Stimulated activated CD8-positive, alpha-beta memory T cell treated with anti-CD3 and anti-CD28 coated beads, Interleukin-7, amount 100 ng/mL, for 1 hour (primary cell): ENCODE measurements at places on chromosomes 13 and 19.

GRCh38 chr19:850221-850978 lies 1.7 kb upstream of the ELANE start:
- no peak for DNase-seq

DNA sequence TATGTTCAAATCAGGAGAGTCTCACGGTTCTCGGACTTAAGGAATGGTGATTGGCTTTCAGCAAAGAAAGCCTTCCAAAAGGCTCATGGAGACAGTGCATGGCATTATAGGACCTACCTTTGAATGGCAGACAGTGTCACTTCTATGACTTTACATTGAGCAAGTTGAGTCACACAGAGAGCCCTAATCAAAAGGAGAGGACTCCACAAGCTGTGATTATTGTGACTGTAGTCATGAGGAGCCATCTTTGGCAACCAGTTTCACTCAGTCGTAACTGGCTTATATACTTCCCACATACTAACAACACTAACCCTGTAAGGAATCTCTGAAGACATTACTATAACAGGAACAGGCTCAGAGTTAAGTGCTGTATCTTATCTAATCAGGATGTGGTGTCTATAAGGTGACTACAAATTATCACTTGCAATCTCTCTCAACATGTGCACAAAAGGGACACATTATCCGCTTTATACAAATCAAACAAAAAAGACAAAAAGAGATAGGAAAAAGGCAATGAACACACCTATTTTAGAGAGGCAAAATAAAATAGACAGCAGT lies 6.1 kb downstream of the LGALS14 start:
- no peak for DNase-seq

DNA sequence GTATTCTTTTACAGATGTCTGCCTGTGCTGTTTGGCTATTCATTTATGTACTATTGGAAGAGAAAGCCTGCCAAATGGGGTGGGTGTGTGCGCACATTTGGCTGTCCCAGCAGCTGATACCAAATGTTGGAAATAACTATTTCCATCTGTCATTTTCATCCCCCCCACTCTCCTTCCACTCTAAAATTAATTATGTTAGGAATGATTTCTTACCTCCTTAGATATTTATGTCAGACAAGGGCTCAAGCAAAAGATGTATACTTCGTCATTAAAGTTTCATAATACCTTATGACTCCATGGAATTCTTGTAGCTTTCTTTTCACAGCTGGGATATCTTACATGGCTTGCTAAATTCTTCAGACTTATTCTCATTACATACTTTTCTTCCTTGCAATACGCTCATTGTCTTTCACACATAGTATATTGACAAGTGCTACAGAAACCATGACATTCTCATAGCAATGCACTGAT lies 18.6 kb downstream of the ITM2B start:
- no peak for DNase-seq

GRCh38 chr19:3665681-3666544 lies 34.4 kb downstream of the PIP5K1C start:
- peak; percentile 60 for DNase-seq

DNA sequence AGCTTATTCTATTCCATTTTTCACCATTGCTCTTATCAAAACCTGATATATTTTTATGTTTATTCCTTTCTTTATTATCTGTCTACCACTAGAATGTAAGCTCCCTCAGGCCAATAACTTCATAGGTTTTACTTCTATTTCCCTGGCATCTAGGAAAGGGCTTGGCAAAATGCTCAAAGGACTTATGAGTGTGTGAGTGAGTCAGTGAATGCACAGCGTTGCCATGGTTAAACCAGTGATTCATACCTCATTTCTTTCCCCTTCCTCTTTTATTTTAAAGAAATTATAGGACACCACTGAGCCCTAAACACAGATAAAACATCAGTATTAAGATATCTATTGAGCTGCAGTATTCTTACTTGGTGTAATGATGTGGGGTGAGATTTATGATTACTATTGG lies 162.1 kb downstream of the GPC6 start:
- no peak for DNase-seq

DNA sequence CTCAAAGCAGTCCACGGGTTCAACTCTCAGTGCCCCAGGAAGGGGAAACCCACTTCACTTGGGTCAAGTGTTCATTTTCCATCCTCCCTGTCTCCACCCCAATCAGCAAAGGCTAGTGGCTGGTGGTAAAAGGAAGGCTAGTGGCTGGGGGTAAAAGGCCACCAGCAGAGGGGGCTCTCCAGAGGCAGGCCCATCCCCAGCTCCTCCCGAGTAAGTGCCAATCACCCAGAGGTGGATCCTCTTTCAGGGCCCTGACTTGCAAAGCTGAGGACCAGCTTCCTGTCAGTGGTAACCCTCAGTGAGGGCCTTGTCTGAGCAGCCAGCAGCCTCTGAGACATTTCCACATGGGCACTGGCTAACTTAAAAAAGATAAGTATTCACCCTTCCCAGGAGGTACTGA lies 22.0 kb upstream of the TPT1 start:
- DNase-seq, result no peak

- no peak for DNase-seq
These were observed 10.5 kb upstream of the SLC7A1 start for GRCh38 chr13:29605860-29606526.

- no peak for DNase-seq
These were observed 18.9 kb upstream of the TFDP1 start for GRCh38 chr13:113565526-113566226.

- DNase-seq, result no peak
These were observed 54.0 kb upstream of the F7 start for GRCh38 chr13:113051641-113052040.

DNA sequence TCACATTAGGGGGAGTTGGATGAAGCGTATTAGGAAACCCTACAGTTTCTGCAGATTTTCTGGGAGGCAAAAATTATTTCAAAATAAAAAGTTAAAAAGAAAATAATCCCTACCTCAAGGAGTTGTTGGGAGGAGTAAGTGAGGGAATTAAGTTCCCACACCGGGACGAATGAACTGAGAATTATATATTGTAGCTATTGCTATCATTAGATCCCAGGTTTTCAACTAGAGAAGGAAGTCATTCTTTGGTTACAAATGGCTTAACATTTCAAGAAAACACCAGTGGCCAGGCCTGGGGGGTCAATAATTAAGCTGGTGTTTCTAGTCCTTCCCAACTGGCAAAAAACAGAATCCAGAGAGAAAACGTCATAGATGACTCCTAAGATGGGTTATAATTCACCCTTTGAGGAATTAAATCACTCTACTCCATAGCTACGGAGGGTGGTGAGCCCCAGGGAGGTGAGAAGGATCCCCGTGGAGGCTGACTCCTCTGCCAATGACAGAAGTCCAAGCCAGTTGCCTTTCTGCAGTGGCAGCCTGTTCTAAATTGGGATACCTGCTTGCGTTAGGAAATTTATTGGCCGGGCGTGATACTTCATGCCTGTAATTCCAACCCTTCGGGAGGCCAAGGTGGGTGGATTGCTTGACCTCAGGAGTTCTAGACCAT lies 1.2 kb upstream of the MYDGF start:
- DNase-seq, result no peak

DNA sequence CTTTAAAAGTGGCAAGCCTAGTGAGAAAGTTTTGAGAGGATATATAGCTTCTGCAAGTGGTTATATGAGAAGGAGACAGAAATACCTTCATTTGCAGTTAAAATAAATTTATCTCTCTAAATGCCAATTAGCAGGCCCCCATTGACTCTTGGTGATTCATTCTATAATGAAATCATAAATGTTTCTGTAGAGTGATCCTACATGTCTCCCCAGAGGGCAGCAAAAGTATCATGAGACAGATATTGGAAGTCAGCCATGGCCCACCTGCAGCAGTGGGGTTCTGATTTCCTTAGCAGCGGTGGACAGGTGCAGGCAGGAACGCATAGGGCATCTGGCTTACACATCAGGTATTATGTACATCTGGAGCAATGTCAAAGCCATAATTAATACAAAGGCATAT lies 385.4 kb upstream of the SLC10A2 start:
- no peak for DNase-seq

- no peak for DNase-seq
These were observed 274.4 kb downstream of the KLF12 start for GRCh38 chr13:73859841-73860240.

- DNase-seq, result no peak
These were observed 2.0 kb downstream of the RAB20 start for GRCh38 chr13:110559429-110559943.

- DNase-seq, result peak; percentile 90
These were observed 3.6 kb downstream of the LGALS7 start for GRCh38 chr19:38769635-38770211.

DNA sequence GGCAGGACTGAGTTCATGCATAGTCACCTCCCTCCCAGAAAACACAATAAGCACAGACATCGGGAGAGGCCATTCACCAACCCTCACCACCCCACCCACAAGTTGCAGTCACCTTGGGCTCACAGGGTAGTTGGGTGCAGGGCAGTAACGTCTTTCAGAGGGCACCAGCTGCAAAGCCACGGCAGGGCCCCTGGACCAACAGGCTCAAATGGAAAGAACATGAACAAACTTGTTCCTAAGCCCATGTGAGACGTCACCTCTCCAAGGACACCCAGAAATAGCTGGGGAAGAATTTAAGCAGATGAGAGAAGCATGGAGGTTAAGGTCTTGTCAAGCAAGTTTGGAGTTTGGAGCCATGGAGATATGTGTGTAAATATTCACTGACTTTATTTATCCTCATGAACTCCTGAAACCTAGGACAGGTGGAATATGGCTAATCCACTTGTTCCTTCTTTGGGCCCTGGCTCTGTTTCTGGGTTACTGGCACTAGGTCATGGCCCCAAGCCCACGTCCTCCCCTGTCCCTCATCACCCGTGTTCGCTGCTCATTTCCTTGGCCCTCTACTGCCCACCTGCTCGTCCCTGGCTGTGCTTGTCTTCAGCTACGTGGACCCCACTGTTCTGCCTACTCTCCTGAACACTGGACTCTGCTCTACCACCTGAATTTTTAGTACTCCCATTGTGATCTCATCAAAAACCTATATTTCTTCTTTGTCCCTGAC lies 40.4 kb downstream of the SACS start:
- DNase-seq, result no peak

DNA sequence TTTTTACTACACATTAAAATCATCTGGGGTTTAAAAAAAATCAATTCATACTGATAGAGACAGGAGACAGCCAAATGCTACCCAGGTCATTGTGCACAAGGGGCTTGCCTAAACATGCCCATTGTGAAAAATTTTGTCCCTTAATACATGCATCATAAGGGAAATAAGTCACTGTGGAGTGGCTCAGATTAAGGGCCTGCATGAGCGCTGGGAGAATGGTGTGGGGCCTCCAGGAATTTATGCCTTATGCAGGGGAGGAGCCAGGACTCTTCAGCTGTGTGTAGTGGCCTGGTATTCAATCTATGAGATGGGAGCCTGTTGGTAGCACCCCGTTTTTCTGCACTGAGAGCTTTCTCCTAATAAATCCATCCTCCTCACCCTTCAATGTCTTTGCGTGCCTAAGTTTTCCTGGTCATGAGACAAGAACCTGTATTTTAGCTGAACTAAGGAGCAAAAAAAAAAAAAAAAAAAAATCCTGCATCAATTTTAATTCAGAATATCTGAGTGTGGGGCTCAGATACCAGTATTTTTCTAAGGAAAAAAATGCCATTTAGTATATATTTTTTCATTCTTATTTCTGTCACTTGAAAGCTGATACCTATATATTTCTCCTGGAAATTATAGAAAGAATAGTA lies 997.6 kb upstream of the ATXN8OS start:
- DNase-seq, result no peak

GRCh38 chr13:41833201-41833600 lies 127.7 kb downstream of the VWA8 start:
- DNase-seq, result no peak

GRCh38 chr13:89891416-89891815 lies 1456.1 kb upstream of the MIR17HG start:
- DNase-seq, result no peak

DNA sequence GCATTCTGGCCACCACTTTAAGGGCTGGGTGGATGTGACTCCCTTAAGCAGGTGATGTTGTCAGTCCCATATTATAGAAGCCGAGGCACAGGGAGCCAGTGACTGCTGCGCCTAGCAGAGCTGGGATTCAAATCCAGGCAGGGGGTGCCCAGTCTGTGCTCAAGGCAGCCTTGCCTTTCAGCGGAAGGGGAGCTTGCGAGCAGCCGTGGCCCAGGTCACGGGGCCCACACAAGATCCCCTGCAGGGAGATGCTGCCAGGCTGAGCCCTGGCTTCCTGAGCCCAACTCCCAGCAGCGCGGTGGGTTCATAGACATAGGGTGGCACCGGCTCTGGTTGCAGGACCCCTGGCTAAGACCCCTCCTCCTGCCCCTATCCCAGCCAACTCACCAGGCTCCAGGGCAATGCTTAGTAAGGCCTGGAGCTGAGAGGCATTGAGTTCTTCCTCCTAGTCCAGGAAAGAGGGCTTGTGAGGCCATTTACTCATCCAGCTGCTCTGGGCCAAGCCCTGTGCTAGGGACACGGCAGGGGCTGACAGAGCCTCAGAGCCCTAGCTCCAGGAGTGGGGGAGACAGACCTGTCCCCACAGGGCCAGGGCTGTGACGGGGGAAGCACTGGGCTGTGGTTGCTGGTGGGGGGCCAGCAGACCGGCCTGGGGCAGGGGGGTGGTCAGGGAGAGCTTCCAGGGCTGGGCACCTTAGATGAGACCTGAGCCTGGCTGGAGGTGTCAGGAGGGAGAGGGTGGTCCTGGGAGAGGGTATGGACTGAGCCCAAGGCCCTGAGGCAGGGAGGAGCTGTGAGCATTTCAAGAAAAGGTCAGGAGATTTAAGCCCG lies 9.6 kb downstream of the CAPN12 start:
- DNase-seq, result no peak

- DNase-seq, result no peak
These were observed 638 bp downstream of the USPL1 start for GRCh38 chr13:30618186-30618929.

DNA sequence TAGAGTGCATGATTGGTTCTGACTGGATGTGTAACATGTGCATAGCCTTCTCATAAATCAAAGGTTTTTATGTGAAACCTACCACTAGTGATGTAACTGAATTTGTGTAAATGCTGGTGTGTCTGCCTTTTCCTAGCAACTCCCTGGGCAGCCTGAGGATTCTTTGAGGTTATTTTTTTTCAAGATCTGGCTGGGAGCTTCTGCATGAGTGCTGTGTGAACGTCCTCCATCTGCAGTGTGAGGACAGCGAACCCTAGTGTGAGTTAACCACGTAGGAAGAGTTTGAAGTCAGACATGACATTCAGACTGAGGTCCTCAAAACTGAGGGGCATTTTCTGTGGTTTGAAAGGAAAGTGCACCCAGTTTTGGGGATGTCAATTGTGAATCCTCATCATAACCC lies 39.9 kb downstream of the DPRX start:
- no peak for DNase-seq

DNA sequence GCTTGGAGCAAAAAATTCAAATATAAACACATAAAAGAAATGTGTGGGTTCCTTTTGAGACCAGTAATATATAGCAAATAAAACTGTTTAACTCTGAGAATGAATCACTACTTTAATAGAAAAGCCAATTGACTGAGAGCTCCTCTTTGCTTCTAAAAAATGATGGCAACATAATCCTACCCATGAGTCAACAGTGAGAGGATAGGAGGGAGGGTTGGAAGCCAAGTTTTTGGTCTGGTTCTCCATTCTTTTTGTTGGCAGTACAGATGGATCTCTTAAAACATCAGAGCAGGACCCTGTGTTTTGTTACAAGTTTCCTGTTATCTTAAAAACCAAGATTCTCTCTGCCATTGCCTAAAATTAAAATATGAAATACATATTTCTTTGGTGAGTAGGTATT lies 50.0 kb upstream of the POSTN start:
- no peak for DNase-seq

- no peak for DNase-seq
These were observed 8.5 kb downstream of the MED26 start for GRCh38 chr19:16619457-16619856.

GRCh38 chr19:7703332-7703731 lies 1.4 kb upstream of the FCER2 start:
- DNase-seq, result no peak
